ENCODE measurements at places on chromosomes 12 and 14. TPM values are rescaled to one million over a fixed set of nuclear protein-coding genes. Genes with fewer than 3 reads are reported as not detected.

DNA sequence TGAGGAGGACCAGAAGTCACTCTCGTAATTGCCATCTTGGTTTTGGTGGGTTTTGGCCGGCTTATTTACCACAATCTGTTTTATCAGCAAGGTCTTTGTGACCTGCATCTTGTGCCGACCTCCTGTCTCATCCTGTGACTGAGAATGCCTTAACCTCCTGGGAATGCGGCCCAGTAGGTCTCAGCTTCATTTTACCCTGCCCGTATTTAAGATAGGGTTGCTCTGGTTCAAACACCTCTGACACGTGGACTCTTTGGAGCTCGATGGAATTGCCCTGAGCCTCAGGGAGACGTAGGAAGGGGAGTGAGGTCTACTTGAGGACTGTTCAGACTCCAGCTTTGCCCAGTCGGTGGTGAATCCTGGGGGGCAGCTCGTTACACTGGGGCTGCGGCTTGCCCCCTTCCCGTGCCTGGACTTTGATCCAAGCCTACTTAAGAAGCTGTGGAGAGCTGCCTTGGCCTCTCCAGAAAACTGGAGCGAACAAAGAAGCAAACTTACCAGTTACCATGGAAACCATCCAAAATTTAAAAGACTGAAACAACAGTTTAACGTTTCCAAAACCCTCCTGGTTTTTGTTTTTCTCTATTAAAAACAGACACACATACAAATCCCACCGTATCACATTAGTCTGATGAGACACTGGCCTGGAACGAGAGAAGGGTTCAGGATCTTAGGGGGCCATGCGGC is 28.0 kb downstream of the CALM1 start:
- no peak overlapping the region for H3K4me3 ChIP-seq
- DNase-seq: no peak
- no peaks in the 10 kb centered on the region for H3K36me3 ChIP-seq
- no peaks in the 10 kb centered on the region for H3K4me1 ChIP-seq
- H3K27me3 ChIP-seq: no peaks in the 10 kb centered on the region

- no peak overlapping the region for H3K4me3 ChIP-seq
- no peak for DNase-seq
- H3K27me3 ChIP-seq: no peaks in the 10 kb centered on the region
- no peaks in the 10 kb centered on the region for H3K4me1 ChIP-seq
- peak overlapping the region; percentile 20 for H3K27ac ChIP-seq
These were observed 21.8 kb downstream of the CHST11 start for GRCh38 chr12:104478396-104479122.

GRCh38 chr14:65815127-65815526 is 402.6 kb downstream of the FUT8 start:
- H3K36me3 ChIP-seq: no peaks in the 10 kb centered on the region
- no peaks in the 10 kb centered on the region for H3K4me1 ChIP-seq
- DNase-seq: no peak

GRCh38 chr12:109462868-109463692 is 14.0 kb downstream of the KCTD10 start:
- peak overlapping the region; percentile 11 for H3K4me3 ChIP-seq
- peak; percentile 80 for DNase-seq
- peak overlapping the region; percentile 84 for H3K27ac ChIP-seq
- H3K27me3 ChIP-seq: no peaks in the 10 kb centered on the region

GRCh38 chr14:38176379-38176778 is 31.3 kb upstream of the SSTR1 start:
- no peak overlapping the region for H3K4me3 ChIP-seq
- DNase-seq: no peak
- H3K27me3 ChIP-seq: no peaks in the 10 kb centered on the region
- H3K36me3 ChIP-seq: no peaks in the 10 kb centered on the region
- H3K27ac ChIP-seq: no peak overlapping the region

DNA sequence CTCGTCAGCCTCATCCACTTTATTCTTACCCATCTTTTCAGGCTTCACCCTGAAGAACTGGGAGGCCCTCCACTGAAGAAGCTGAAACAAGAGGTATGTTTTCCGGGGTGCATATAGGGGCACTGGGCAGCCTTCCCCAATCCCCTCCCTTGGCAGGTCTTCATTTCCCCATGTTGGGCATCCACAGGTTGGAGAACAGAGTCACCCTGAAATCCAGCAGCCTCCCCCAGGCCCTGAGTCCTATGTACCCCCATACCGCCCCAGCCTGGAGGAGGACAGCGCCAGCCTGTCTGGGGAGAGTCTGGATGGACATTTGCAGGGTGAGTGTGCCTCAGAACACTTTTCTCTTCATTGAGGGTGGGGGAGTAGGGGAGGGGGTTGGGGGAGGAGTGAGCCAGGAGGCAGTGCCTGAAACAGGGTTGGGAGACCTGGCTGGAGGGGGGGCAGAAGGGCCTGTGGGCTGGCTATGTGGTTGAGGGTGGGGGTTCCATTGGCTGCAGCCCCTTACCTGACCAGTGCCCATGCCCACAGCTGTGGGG is 4.0 kb downstream of the NAB2 start:
- no peaks in the 10 kb centered on the region for H3K27me3 ChIP-seq
- peak overlapping the region; percentile 99 for H3K27ac ChIP-seq
- no peak overlapping the region for H3K4me3 ChIP-seq
- H3K4me1 ChIP-seq: peaks cover 46% of the 10 kb centered on the region
- DNase-seq: no peak

DNA sequence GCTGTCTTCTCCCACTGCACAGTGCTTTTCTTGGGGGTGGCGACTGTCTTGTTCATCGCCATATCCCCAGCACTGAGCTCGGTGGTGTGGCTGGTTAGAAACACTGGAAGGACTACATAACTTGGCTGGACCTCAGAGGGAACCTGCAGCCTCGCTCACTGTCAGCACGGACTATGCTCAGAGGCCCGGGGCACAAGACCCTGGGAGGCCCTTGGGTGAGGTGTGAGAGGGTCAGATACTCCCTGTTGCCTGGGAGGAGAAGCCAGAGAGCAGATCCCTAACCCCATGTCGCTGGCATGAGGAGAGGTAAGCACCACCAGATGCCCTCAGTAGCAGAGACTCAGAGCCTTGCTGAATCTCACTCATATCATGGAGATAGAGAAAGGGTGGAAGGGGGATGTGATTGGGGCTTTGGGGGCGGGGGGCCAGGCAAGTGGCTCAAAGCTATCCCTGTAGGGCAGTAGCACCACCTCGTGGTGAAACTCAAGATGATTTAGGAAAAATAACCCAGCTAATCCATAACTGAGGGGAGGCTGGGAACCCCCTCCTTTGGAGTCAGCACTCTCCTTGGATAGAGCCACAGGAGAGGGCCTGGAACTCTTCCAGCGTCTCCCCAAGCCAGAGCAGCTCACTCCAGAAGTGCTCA is 18.7 kb upstream of the HDAC7 start:
- H3K36me3 ChIP-seq: no peaks in the 10 kb centered on the region
- H3K4me3 ChIP-seq: no peak overlapping the region
- peaks cover 23% of the 10 kb centered on the region for H3K4me1 ChIP-seq
- no peak for DNase-seq
- no peaks in the 10 kb centered on the region for H3K27me3 ChIP-seq

- H3K36me3 ChIP-seq: no peaks in the 10 kb centered on the region
- DNase-seq: no peak
- H3K27ac ChIP-seq: no peak overlapping the region
- no peak overlapping the region for H3K4me3 ChIP-seq
- no peaks in the 10 kb centered on the region for H3K27me3 ChIP-seq
These were observed 46.9 kb upstream of the NOS1 start for GRCh38 chr12:117408161-117408791.

DNA sequence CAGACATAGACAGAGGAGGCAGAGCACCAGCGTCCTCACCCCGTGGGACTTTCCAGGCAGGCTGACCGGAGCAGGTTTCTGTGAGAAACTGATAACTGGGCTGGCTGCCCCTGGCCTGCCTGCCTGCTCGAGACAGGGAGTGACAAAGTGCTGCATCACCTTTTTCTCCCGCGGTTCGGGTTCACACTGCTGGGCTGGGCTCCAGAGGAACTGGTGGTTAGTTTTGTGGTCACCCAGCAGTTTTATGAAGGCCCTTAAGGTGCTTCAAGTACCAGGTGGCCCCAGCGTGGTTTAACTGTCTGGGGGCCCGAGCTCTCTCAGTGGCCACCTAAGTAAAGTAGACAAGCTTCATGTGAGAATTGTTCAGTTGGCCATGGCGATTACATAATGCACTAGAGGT is 1073.6 kb downstream of the BCL11B start:
- no peak overlapping the region for H3K27ac ChIP-seq
- H3K4me1 ChIP-seq: no peaks in the 10 kb centered on the region
- H3K27me3 ChIP-seq: no peaks in the 10 kb centered on the region
- no peak for DNase-seq
- H3K4me3 ChIP-seq: no peak overlapping the region
- no peaks in the 10 kb centered on the region for H3K36me3 ChIP-seq

- no peaks in the 10 kb centered on the region for H3K36me3 ChIP-seq
- H3K4me3 ChIP-seq: no peak overlapping the region
- DNase-seq: no peak
- no peaks in the 10 kb centered on the region for H3K4me1 ChIP-seq
- no peaks in the 10 kb centered on the region for H3K27me3 ChIP-seq
- no peak overlapping the region for H3K27ac ChIP-seq
These were observed 118.7 kb downstream of the KSR2 start for GRCh38 chr12:117850048-117850447.

GRCh38 chr14:57388067-57388466 is 2.3 kb upstream of the NAA30 start:
- no peaks in the 10 kb centered on the region for H3K36me3 ChIP-seq
- DNase-seq: no peak
- no peak overlapping the region for H3K4me3 ChIP-seq
- no peaks in the 10 kb centered on the region for H3K27me3 ChIP-seq
- H3K4me1 ChIP-seq: peaks cover 15% of the 10 kb centered on the region
- H3K27ac ChIP-seq: no peak overlapping the region

DNA sequence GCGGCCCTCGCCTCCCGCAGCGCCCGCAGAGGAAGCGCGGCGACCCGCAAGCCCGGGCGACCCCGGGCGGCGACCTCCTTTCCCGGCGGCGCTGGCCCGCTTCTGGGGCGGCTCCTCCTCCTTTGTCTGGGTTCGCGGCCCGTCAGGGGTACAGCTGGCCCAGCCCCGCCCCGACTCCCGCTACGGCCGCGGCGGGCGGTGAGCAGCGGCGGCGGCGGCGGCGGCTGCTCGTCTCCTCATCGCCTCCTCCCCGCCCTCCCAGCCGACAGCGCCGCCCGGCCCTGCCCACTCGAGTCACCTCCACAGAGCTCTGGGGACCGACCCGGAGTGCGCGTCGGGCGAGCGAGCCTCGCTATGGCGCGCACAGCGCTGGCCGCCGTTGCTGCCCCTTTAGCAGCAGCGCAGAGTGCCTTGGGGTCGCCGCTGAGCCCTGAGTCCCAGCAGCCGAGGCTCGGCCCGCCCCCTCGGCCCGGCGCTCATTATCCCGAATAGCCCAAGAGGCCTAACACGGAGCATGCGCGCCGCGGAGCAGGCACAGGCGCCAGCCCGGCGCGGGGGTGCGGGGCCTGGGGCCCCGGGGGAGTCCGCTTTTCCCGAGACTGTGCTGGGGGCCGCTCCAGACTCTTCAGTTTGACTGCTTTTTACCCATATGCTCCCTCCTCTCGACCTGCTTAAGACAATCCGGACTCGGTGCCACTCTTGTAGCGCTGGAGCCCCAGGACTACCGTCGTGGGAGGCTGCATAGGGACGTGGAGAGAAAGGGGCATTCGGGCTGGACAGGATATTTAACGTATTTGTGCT is at the start of gene SOS2:
Gene SOS2 (minus strand): TSS at position 104 of the 801 bp plus-strand sequence. CDS start 295 bp downstream, outside the sequence.
- peak; percentile 71 for DNase-seq
- no peaks in the 10 kb centered on the region for H3K36me3 ChIP-seq
- peak within 1 kb of the TSS; percentile 98 for H3K27ac ChIP-seq
- H3K4me3 ChIP-seq: peak within 1 kb of the TSS; percentile 87

DNA sequence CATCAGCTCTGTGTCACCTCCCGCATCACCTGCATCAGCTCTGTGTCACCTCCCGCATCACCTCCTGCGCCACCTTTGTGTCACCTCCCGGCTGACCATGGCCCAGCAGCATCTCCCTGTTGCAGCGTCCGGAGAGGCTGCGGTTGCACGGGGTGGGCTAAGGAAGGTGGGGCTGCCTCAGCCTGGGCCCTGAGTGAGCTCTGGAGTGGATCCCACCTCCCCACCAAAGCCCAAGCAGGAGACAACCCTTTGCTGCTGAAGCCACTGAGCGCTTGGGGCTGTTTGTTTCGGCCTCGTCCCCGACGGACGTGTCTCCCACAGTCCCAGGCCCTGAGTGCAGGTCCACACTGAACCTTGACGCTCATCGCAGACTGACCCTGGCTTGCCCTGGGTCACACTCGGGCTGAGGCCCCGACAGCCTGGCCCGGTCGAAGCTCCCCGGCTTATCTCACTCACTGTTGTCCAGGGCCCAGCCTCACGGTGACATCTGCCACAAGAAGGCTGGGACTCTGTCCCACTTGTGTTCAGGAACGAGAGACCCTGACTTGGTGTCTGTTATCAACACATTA is 12.2 kb downstream of the TMEM121 start:
- H3K4me1 ChIP-seq: no peaks in the 10 kb centered on the region
- no peaks in the 10 kb centered on the region for H3K36me3 ChIP-seq
- no peak overlapping the region for H3K4me3 ChIP-seq

DNA sequence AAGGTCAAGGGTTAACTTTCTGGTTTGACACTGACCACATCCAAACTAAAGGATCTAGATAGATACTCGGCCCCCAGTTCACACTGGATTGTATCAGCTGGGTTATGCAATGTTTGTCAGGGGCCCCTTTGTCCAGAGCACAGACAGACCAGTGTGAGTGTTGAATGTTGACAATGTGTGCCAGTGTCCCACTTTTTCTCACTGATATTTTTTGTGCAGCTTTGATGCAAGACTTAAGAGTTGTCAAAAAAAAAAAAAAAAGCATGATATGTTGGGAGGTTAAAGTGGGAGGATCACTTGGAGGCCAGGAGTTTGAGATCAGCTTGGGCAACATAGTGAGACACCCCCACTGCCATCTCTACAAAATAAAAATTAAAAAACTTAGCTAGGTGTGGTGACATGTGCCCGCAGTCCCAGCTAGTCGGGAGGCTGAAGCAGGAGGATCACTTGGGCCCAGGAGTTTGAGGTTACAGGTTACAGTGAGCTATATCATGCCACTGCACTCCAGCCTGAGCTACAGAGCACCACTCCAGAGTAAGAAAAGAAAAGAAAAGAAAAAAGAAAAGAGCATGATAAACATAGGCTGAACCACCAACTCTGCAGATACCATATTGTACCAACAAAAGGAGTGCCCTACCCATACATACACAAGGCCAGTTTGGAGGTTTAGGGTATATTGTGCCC is 97.5 kb downstream of the LGR5 start:
- H3K4me3 ChIP-seq: no peak overlapping the region
- H3K4me1 ChIP-seq: no peaks in the 10 kb centered on the region
- no peaks in the 10 kb centered on the region for H3K36me3 ChIP-seq
- no peak for DNase-seq
- no peak overlapping the region for H3K27ac ChIP-seq

Gene C12orf54
- not detected for total RNA-seq

Gene PLCZ1
- total RNA-seq: not detected

Gene KRT83
- not detected for total RNA-seq

Gene PKP2
- total RNA-seq: 40.4 TPM

Gene NRIP2
- total RNA-seq: 26.0 TPM

Gene VRTN
- total RNA-seq: not detected

Gene FGF23
- not detected for total RNA-seq

Gene CCDC38
- total RNA-seq: not detected

Gene AQP5
- not detected for total RNA-seq
